RPMI7951 (cell line): ENCODE measurements at places on chromosomes 11 and 22.
A peak's percentile ranks its signal among the peaks of the same experiment; 100 is the strongest.

GRCh38 chr22:17115945-17116565 lies 5.1 kb downstream of the TMEM121B start:
- no peak for DNase-seq

GRCh38 chr11:11291041-11292015 lies 61.7 kb downstream of the CSNK2A3 start:
- no peak for DNase-seq

DNA sequence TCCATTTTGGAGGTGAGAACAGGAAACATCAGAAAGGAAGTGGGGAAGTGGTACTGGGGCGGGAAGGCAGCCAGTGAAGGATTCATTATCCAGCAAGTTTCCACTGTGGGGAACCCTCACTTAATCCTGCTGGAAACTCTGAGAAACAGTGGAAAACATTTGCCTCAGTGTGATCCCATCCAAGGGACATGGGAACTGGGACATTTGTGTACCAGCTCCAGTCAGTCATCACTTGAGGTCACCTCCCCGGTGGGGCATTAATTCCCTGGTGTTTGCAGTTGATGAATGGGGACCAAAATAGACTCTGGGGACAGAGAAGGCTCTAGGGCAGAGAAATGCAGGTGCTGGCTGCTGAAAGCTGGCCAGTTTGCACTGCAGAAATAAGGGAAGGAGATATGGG lies 599.9 kb downstream of the BUD13 start:
- DNase-seq = no peak

DNA sequence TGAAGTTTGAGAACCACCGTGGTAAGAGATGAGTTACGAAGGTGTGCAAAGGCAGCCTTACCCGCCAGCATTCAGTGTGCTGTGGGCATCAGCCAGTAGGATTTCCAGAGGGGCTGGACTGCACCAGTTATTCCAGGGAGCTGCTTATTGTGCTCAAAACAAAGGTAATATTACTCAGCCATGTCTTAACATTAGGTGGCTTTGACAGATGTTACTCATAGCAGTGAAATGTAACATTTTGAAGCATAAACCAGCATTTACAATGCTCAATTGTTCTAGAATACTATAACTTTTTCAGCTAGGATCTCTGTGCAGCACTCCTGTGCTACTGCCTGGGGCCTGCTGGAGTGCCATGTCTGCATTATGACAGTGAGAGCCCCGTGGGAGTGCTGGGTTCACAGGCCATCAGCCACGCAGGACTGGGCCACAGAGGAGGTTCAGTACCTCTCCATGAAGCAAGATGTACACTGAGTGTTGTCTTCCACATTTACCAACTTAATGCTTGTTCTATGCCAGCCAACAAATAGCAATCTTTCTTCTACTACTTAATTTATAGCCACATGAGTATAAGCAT lies 238.1 kb downstream of the CADM1 start:
- no peak for DNase-seq

GRCh38 chr11:117384045-117384444 lies 56.4 kb downstream of the CEP164 start:
- DNase-seq = peak; percentile 57

DNA sequence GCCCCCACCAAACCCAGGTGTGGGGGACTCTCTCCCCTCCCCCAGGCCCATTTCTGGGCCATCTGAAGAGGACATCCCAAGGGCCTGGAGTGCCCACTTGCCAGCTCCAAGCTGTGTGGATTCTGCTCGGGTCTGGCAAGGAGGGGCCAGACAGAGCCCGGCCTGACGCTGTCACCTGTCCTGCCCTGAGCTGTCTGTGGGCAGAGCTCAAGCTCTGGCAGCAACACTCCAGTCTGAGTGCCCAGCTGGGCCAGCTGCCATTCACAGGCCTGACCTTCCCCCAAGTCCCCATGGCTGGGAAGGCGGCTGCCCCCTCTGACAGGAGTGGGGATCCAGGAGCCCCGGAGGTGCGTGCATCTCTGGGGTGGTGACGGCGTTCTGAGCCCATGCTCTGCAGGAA lies 6.2 kb upstream of the PIM3 start:
- DNase-seq = no peak

DNA sequence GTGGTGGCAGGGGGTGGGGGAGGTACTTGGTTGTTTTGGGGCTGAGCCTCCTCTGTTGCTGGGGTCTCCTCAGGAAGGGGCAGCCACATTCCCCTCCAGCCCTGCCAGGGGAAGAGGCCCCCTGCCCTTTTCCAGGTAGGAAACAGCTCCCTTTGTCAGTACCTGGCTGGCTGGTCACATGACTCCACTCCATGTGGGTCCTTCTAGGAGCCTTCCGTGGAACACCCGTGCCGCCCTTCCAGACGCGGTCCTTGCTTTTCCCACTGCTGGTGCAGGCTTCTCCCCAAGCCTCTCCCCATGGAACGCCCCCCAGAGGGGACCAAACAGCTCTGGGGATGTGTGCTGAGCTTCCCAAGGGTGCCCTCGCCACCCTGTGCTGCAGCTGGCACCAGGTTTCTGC lies 19.9 kb downstream of the IFT27 start:
- DNase-seq = no peak

DNA sequence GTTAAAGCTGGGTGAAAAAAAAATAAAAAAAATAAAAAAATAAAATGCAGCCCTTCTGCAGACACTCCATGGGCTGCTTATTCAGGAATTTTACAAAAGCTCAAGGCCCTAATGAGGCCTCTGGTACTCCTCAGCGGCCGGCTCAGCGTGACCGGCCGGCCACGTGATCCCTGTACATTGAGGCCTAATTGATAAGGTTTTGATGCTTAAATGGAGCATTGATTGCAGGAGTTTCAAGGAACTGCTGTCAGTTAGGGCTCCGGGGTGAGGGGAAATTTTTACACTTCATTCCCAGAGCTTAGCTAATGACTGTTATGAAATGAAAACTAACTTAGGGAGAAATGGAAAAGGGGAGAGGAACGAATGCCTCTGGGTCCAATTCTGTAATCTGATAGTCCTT lies 368.8 kb upstream of the KIRREL3 start:
- DNase-seq = no peak

- DNase-seq = no peak
Measured at GRCh38 chr22:46240907-46241306, 9.2 kb downstream of the CDPF1 start.

DNA sequence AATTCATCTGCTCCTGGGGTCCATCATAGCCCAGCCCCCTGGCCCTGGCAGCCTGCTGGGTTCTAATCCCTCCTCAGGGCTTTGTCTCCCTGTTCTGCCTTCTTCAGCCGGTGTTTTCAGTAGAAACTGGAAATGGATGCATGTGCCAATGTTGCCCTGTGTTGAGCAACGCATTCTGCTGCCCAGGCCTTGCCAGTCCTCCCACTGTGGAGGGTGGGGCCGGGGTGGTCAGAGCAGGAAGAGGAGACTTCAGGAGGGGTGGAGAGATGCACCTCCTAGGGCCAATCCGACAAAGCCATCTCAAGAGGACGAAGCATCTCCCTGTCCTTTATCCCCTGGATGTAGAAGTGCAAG lies 27.6 kb upstream of the ZBTB16 start:
- DNase-seq = no peak

GRCh38 chr11:114279792-114280546 lies 16.2 kb upstream of the NNMT start:
- DNase-seq = peak; percentile 51

DNA sequence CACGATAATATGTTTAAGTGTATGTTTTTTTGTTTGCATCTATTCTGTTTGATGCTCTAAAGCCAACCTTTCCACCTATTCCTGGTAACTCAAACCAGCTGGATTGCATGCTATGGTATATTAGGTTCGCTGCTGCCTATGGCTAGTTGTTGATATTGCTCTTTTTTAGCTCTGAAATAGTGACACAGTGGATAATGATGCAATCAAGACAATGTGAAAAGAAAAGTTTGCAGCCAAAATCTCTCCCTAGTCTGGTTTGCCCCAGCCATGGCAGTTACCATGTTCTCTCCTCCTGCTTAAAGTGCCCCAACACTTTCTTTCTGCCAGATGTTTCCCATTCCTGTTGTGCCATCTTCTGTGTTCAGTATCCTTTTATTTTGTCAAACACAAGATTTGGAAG lies 269.7 kb downstream of the DYNC2H1 start:
- DNase-seq = no peak

DNA sequence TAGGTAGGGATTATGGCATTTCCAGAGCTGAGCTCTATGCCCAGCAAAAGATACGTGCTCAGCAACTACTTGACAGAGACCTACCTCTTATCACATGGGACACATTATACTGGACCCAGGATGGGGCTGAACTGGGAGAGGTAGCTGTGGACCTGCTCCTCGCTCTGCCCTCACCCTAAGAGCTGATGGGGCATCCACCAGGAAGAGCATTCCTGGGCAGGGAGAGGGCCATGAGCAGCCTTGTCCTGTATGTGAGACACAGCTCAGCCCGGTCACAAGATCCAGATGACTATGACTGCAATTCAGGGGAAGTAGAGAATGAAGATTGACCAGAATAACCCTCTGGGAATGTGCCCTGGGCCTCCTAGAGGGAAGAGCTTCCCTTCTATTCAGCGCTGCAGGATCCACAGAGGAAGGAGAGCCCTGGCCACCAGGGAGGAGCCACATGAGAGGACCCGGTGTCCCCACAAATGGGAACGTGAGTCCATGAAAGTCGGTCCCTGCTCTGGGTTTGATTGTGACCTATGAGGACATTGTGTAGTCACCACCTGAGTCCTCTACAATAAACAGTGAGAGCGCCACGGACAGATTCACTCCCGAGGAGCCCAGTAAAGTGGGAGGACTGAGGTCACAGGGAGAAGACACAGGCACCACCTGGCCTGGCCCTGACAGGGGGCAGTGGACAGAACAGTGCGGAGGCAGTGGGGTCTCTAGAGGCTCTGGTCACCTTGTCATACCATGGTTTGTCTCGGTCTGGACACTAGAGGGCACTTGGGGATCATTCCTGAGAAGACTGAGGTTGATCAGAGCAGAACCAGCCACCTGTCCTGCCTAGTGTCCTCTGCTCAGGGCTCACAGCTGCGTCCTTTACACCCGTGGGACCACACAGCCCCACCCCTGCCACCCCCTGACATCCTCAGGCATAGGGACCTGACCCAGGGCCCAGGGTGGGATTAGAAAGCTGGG lies 99.5 kb downstream of the ZNF280B start:
- peak; percentile 22 for DNase-seq

DNA sequence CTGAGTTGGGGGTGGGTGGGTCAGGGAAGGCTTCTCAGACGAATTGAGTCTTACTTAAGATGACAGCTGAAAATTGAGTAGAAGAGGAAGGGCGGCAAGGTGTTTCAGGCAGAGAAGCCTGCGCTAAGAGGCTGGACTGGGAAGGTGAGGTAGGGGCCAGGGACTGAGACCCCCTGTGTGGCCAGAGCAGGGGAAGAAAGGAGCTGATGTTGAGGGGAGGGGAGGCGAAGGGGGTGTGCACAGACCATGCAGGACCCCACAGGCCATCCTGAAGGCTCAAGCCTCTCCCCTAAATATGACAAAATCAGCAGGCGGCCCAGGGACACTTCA lies 40.6 kb upstream of the CREB3L1 start:
- no peak for DNase-seq

GRCh38 chr11:66437979-66438503 lies 607 bp downstream of the MRPL11 start:
- no peak for DNase-seq

- no peak for DNase-seq
Measured at GRCh38 chr22:22856885-22857606, 30.6 kb upstream of the IGLL5 start.

DNA sequence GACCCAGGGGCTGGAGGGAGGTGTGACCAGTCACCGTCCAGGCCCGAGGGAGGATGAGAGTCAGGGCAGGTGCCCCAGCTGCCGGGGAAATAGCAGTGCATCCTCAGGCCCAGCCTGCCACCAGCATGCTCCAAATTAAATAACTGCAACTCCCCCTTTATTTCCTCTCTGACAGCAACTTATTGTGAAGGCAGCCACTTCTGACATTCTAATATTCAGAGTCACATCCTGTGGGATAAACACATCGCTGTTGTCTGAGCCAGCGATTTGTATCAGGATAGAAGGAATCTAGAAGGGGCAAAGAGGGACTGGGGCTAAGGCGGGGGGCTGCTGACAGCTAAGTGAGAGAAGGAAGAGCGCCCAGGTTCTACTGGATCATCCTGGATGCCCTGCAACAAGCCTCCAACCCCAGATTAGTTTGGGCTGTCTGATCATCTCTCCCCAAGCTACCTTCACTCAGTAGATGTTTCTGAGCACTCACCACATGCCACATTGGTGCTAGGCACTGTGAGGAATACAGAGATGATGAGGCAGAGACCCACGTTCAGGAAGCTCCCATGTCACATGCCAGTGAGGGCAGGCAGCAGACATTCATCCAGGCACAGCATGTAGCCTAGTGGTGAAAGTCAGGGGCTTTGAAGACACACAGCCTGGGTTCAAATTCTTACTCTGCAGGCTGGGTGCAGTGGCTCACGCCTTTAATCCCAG lies 214.1 kb downstream of the BUD13 start:
- peak; percentile 23 for DNase-seq

DNA sequence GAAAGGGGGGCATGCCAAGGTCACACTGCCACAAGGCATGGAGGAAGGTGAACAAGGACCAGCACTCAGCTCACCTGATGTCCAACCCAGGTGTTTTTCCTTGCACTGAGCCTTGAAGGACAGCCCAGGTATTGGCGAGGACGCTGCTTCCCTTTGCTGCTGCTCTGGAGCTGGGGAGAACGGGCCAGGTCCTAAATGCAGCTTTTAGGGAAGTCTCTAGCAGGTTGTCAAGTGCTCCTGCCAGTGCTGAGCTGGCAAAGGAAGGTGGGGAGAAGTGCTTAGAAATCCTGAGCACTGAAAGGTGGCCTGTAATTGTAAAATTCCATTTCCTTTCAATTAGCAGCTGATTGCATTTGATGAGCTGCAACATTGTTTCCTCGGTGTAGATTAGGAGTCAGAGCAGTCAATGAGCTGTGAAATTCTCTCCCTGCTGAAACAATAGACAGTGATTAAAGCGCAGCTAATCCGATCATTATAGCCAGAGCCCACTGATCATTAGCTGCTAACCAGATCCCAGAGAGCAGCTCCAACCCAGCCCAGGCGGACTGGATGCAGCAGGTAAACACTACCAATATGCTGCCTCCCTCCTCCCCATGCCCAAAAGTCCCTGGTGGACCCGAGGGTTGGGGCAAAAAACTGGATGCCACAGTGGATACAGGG lies 507.6 kb downstream of the INSC start:
- DNase-seq = no peak

GRCh38 chr11:34150494-34151151 lies 45.2 kb downstream of the NAT10 start:
- peak; percentile 56 for DNase-seq

GRCh38 chr11:2805388-2806056 lies 80.1 kb downstream of the CDKN1C start:
- DNase-seq = no peak

- DNase-seq = no peak
Measured at GRCh38 chr22:48256041-48256739, 1493.7 kb downstream of the TBC1D22A start.

DNA sequence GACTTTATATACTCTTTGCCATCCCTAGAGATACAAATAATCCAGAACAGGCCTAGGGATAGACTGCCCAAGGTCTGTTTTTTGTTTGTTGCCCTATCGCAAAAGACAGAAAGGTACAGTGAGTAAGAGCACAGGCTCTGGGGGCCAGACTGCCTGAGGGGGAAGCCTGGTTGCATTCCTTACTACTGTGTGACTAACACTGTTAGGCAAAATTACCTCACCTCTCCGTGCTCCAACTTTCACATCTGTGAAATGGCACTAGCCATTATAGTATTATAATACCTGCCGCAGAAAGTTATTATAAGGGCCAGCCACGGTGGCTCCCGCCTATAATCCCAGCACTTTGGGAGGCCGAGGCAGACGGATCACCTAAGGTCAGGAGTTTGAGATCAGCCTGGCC lies 14.5 kb downstream of the SLC35F2 start:
- peak; percentile 87 for DNase-seq

- no peak for DNase-seq
Measured at GRCh38 chr22:48239461-48240147, 1477.2 kb downstream of the TBC1D22A start.

GRCh38 chr11:2704356-2704755 lies 4.6 kb upstream of the KCNQ1OT1 start:
- no peak for DNase-seq
